Umbilical cord (tissue), 2 donors: ENCODE measurements at places on chromosomes 6 and 20.

GRCh38 chr6:24931718-24932691 is 3.8 kb downstream of the RIPOR2 start:
- DNase-seq = peak; percentile 35

DNA sequence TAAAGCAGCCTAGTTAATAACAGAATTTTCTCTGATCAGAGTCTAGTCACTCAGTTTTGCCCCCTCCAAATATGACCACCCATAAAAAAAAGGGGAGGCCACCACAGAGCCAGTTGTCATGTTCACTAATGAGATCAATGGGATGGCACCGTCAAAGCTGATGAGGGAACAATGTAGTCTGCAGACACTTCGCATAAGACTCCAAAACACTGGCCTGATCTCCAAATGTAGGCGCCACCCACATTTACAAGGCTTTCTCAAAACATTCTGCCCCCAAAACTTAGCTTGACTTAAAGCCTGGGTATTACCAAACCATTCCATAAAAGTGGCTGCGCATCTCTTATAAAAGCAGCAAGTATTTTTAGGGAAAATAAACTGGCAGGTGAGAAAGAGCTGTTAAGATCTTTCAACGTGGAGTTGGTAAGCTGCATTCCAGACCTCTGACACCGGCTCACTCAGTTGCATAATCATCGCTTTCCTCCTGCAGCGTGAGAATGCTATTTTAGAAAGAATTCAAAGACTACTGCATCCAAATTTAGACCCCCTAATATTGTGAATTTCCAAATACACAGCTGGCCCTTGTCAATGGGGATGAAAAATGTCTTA is 59.3 kb downstream of the TBC1D7 start:
- peak; percentile 37 for DNase-seq

GRCh38 chr6:101818051-101818450 is 424.5 kb downstream of the GRIK2 start:
- DNase-seq = no peak

DNA sequence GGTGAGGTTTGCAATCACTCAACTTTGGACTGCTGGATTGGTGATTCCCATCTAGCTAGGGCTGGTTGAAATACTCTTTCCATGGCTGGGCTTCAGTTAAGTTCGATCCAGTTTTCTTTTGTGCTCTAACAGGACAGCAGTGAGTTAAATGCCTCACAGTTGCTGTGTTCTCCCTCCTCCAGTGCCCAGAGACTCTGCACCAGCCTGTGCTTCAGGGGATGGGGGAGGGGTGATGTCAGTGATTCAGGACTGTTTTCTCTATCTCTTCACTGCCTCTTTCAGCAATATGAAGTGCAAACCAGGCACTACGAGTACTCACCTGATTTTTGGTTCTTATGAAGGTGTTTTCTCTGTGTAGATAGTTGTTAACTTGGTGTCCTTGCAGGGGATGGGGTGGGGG is 88.2 kb upstream of the FAM83B start:
- no peak for DNase-seq

DNA sequence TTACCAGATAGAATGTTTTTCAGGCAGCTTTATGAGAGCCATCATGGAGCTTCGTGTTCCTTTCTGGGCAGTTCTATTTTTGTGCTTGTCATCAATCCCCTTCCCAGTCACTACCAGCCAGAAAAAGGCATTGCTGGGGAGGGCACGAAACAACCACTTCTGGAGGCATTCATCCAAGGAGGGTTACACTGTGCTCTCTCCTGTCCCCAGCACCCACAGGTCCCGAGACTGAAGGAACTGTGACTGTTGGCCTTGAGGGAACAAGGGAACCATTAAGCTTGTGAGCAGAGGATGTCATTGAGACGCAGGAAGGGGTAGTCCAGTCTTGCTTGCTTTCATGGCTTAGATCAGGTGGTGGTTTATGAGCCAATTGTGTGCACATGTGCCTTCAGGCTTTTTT is 20.1 kb upstream of the ENPP5 start:
- DNase-seq = no peak

DNA sequence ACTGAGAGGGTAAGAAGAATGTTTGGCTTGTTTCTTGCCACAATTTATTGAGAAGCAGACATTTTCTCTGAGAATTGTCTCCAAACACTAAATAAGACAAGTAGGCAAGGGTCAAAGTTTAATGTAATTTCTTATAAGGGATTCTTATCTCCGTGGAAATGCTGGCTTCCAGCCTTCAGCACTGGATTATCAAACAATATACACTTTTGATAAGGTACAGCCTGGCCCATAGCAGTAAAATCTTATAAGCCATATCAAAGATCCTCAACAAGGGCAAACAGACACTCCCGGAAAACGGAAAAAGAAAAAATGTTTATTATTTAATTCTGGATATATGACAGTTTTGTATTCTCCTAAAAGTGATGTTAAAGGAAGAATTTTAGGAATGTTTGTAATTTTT is 18.5 kb upstream of the ZSCAN9 start:
- no peak for DNase-seq

GRCh38 chr6:108359901-108360882 is 65.3 kb downstream of the AFG1L start:
- DNase-seq = no peak

DNA sequence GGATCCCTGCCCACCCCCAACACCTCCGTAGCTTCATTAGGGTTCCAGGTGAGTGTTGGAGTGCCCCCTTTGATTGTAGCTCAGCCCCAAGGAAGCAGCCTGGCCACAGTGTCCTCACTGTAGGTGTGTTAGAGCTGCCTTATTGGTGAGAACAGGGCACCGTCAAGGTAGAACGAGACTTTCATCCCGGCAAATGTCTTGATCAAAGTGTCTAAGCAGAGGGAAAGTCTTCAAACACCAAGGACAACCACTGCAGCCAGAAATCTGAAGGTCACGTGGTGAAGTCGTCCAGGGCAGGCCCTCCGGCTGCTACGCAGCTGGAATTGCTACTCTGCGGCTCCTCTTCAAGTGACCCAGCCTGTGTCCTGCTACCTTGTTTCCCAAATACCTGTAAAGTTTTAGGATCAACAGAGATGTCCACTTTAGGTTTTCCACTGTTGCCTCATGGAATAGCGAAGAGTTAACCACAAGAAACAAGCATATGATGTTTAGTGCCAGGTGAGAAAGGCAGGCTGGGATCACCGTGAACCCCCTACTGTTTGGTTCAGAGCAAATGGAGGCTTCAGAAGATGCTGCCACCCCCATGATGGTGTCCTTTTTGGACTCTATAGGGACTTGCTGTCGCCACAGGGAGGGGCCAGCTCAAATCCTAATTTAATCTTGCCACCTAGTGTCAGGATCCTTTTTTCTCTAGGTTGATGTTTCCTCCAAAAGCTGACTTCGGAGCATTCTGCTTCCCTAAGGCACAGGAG is 1.7 kb upstream of the DLL1 start:
- DNase-seq = no peak

DNA sequence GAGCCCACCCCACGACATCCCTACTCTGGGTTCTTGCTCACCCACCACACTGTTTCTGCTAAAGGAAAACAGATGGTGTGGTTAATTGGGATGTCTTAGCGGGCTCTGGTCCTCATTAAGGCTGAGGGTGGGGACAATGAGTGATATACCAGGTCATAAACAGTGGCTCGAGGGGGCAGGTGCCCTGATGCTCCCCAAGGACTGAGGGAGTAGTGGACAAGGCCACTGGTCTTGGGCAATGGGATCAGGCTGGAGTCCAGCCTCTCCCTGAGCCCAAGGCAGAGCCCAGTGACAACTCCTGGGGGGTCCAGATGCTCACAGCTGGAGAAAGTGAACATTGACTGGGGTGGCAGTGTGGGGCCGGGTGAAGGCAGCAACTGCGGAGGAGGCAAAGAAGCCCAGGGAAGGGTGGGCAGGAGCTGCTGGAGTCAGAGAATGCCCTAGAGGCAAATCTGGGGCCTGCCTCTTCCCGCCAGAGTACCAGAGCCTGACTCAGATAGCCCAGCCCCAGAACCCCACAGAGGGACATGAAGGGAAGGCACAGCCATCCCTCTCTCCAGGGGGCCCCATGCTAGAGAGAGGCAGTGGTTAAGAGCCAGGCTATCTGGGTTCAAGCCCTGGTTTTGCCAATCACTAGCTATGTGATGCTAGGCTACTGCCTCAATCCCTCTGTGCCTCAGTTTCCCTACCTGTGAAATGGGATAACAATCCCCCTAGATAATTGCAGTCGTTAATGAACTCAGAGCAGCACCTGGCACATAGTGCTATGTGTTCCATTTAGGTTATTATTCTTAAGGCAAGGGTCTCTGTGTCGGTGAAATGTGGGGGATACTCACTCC is 72.3 kb downstream of the MRPL14 start:
- DNase-seq = no peak

DNA sequence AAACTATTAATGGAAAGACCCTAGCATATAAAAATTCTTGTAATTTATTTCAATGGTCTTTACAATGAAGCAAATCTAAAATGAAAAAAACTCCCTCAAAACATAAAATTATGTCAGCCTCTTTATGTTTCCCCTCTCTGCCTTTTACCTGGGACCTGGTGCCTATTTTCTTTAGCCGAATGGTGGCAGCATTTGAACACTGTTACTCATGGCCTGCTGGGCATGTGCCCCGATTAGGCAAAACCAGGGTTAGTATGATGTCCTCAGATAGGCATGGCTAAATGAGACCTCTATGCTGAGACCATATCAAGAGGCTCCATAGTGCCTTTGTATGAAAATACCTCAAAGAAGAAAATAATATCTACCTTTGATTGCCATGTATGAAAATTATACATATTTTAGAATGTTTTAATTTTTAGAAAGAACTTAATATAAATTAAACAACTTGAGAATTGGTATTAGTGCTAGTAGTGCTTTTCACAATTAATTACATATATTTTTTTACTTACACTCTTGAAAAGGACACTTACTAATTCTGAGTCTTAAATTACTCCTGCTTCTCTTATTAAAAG is 22.5 kb upstream of the C6orf58 start:
- peak; percentile 6 for DNase-seq

DNA sequence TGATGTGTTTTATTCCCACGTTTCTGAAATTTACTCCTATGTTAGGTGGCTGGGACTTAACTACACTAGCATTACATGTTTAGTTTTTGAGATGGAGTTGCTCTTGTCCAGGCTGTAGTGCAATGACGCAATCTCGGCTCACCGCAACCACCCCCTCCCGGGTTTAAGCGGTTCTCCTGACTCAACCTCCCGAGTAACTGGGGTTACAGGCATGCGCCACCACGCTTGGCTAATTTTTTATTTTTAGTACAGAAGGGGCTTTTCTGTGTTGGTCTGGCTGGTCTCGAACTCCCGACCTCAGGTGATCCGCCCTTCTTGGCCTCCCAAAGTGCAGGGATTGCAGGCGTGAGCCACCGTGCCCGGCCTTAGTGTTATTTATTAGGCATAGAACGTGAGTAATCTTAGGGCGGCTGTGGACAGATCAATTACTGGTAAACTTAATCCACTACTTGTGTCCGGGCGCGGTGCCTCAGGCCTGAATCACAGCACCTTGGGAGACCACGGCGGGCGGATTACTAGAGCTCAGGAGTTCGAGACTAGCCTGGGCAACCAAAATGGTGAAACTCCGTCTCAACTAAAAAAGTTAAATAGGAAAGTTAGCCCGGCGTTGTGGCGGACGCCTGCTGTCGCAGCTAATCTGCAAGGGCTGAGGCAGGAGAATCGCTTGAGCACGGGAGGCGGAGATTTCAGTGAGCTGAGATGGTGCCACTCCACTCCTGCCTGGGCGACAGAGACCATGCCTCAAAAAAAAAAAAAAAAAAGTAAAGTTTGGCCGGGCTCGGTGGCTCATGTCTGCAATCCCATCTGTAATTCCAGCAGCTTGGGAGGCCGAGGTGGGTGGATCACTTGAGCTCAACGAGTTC is 123.7 kb upstream of the BTN3A2 start:
- no peak for DNase-seq

DNA sequence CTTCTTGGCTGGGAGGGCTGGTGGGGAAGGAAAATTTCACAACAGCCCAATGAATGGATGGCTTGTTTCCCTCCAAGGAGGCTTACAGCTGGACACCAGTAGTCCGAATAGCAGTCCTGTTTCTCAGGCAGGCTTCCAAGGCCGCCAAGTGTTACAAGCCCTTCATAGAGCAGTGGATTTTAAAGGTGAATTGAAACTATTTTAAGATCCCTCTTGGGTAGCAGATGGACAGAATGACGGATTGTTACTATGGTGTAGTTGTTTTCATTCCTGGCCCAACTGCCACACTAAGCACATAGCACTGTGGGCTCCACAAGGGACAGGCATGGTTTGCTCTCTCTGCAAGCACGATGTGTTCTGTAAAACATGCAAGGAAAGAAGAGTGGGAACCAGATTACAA is 203.3 kb upstream of the TAB2 start:
- DNase-seq = no peak

DNA sequence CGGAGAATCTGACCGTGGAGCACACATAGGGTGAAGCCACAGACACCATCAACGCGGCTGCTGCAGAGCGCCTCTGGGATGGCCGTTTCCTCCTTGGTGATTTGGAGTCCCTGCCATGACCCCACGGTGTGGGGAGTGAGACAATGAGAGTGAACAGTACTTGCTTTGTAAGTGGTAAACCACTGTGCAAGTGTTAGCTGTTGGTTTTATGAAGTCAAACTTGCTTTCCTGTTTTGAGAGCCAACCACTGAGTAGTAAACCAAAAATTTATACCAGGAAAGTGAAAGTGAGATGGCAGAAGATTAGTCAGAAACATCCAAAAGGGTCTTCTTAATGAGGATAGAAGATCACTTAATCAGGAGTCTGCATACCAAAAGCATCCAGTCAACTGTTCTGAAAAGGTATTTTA is 160.7 kb downstream of the FOXC1 start:
- no peak for DNase-seq

GRCh38 chr6:28981431-28981832 is 23.7 kb downstream of the ZNF311 start:
- DNase-seq = peak; percentile 88

GRCh38 chr20:61561111-61561830 is 309.2 kb downstream of the CDH4 start:
- DNase-seq = no peak

DNA sequence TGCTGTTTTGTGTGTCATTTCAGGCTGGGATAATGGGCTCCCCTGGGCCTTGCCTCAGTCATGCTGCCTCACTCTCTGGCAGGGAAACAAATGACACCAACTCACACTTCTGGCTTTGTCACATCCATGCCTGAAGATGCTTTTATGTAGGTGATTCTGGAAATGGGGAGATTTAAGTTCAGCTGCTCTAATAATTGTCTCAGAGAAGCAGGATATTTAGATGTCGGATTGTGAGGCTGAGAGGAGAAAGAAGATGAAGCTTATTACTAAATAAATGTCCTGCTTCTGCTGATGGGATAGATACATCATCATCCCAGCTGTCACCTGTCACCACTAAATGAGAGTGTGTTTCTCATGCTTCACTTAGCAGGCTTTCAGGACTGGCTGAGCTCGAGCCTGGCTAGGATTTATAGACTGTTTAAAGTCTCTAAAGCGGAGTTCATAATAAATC is 480.2 kb upstream of the SPTLC3 start:
- DNase-seq = no peak

GRCh38 chr6:53724501-53724900 is 58.9 kb upstream of the KLHL31 start:
- no peak for DNase-seq
